Upper lobe of right lung (tissue), 1 donor: ENCODE measurements at places on chromosomes 1 and 21.

GRCh38 chr1:7511381-7511780 lies 259.7 kb upstream of the VAMP3 start:
- no peak for DNase-seq

DNA sequence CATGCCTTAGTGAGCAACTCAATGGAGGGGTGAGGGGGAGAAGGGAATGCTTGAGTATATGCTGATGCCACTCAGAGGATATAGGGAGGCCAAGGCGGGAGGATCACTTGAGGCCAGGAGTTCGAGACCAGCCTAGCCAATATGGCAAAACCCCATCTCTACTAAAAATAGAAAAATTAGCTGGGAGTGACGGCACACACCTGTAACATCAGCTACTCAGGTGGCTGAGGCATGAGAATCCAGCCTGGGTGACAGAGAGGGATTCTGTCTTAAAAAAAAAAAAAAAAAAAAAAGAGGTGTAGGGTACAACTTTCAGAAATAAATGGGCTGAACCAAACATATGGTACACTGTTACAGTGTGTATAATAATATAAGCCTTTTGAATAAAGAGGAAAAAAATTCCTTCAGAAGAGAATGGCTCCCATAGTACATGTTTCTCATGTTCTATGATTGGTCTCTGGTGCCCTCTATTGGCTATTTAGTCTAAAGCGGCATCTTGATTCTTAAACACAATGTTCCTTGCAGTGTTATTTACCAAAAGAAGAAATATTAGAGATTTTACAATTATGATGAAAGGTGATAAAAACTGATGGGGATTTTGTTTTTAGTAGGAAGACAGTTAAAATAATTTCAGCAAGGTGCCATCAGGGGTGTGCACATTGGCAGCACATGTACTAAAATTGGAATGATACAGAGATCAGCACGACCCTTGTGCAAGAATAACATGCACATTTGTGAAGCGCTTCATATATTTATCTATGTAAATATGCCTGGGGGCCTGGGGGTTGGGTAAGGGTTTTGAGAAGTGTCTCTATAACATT lies 109.8 kb downstream of the PATJ start:
- DNase-seq, result no peak

GRCh38 chr1:19639999-19640362 lies 4.1 kb upstream of the NBL1 start:
- DNase-seq, result no peak

GRCh38 chr1:235642943-235643371 lies 6.6 kb downstream of the GNG4 start:
- no peak for DNase-seq

- DNase-seq, result no peak
Measured at GRCh38 chr1:58779801-58780382, 4.0 kb downstream of the JUN start.

DNA sequence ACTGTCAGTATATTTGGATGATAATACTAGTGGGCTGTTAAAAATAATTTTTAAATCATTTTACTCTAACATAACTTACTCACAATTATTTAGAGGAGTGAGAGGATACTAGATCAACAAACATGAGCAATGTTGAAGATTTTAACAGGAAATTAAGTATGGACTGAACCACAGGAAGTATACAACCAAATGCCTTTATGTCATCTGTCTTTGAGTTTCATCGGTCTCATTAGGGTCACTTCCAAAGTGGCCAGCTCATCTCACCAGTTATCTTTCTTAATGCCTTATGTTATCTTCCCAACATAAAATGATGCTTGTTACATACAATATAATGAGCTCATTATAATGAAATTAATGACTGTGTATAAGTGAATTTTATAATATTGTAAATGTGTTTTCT lies 1.5 kb upstream of the RGS1 start:
- DNase-seq, result no peak

DNA sequence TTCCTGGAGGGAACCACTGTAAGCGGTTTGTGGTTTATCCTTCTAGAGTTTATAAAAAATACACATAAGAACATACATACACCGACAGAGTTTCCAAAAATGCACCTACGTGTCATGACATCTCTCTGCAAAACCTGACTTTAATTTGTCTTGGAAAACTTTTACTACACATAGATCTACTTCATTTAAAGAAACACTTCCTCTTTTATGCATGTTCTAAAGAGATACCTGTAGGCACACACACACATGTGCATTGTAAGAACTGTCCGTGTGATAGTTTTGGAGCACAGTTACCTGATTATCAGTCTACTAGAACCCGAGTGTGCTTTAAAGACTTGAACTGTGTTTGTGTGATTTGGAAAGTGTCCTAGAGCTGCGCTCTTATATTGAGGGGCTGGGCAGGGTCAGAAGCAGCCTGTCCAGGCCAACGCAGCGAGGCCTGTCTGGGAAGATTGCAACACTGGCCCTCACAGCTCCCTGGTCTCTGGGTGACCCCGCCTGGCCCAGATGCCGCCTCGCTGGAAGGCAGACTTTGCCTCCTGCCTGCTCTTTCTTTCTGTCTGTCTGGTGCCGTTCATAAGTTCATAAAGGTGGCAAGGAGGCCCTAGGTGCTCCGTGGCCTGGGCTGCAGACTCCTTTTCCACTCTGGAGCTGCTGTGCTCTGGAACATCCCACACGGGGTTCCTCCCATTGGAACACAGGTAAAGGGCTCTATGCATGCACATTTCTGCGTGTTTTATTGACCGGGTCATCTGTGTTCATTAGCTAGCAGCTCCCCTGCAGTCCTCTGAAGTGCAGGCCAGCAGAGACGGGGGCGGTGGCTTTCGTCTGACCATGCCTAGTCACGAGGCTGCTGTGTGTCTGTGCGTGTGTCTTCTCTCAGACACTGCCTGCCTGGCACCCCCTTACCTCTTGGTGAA lies 46.3 kb downstream of the AGPAT3 start:
- peak; percentile 90 for DNase-seq

DNA sequence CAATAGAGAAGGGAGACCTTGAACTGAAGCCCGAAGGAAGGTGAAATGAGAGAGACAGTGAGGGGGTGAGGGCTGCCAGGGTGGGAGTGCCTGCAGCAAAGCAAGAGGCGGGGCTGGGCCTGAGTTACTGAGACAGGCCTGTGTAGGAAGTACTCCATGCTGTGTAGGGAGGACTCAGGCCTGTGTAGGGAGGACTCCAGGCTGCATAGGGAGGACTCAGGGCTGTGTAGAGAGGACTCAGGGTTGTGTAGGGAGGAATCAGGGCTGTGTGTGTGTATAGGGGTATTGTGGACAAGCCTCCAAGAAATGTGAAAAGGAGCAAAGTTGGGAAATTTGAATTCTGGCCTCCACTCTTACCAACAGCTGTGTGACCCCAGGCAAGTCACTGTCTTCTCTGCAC lies 133.8 kb upstream of the CACNA1E start:
- no peak for DNase-seq

- no peak for DNase-seq
Measured at GRCh38 chr1:1975535-1975934, 28.1 kb downstream of the CFAP74 start.

GRCh38 chr1:59678493-59679228 lies 136.1 kb upstream of the HOOK1 start:
- no peak for DNase-seq

DNA sequence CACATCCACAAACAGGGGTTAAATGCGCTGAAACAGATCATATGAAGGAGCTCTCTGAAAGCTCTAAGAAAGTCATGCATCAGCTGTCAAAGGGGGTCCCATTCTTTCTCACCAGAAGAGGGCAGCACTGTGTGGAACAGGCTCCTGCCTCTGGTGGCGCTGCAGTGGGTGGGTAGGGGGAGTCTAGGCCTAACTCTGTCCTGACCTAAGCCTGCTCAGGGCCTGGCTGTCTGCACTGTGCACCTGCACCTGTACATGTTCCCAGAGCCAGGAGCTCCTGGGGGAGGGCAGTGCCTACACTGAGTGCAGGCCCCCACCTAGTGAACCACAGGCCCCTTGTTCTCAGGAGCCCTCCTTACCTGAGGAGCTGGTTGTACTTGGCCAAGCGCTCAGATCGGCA lies 16.0 kb downstream of the ENO1 start:
- DNase-seq, result no peak

DNA sequence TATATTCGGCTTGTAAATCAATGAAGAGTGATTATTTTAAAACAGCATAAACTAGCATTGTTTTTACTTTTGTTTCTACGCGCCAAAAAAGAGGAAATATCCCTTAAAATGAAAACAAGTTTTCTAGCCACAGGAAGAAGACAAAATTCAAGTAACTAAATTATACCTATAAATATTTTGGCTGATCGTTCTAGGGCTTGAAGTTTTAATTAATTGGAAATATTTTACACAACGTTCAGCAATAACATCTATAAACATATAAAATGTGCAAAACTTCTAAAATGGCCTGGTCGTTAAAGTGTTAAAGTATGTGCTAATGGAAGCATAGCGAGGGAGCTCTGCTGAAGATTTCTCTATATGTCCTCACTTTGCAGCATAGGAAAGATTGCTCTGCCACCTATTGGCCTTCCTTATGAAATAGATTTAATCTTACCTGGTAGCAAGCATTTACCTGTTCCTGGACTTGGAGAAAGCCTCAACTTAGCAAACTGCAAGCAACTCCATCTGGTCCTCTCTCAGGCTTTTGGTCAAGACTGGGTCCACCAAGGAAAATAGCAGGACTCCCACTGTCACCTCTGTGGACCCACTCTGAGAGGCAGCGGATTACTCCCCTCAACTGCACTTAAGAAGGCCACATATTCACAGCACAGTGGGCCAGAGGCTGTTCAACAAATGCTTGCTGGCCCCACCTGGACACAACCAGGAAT lies 351.3 kb upstream of the RUNX1 start:
- no peak for DNase-seq

DNA sequence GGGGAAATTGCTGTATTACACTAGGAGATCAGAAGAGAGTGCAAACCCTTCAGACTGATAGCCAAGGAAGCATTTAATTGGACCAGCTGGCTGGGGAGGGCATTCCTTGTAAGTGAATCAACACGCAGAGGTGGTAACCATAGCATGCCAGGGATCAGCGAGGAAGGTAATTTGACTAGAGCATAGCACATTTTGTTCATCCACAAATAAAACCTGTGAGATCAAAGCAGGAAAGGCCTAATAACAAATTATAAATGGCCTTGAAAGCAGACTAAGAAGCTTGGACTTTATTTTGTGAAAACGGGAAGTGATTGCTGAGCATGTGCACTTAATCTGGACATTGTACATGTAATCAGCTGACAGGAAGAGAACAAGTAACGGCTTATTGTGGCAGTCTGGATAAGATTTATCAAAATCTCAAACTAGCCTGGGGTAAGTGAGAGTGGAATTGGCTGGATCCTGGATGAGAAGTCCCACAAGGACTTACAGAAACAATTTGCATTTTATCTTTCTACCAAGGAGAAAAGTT lies 11.7 kb upstream of the CD55 start:
- no peak for DNase-seq

- DNase-seq, result no peak
Measured at GRCh38 chr1:7322283-7322785, 448.8 kb upstream of the VAMP3 start.

- no peak for DNase-seq
Measured at GRCh38 chr1:42963378-42964043, 4.8 kb upstream of the SLC2A1 start.

DNA sequence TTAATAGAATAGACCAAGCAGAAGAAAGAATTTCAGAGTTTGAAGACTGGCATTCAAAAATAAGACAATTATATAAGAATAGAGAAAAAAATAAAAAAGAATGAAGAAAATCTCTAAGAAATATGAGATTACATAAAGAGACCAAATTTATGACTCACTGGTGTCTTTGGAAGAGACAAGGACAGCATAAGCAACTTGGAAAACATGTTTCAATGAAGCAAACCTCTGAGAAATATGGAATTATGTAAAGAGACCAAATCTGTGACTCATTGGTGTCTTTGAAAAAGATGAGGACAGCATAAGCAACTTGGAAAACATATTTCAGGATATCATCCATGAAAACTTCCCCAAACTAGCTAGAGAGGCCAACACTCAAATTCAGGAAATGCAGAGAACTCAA lies 60.4 kb upstream of the LYPLAL1 start:
- no peak for DNase-seq

GRCh38 chr1:23478896-23479665 lies 4.9 kb downstream of the ASAP3 start:
- DNase-seq, result peak; percentile 87

DNA sequence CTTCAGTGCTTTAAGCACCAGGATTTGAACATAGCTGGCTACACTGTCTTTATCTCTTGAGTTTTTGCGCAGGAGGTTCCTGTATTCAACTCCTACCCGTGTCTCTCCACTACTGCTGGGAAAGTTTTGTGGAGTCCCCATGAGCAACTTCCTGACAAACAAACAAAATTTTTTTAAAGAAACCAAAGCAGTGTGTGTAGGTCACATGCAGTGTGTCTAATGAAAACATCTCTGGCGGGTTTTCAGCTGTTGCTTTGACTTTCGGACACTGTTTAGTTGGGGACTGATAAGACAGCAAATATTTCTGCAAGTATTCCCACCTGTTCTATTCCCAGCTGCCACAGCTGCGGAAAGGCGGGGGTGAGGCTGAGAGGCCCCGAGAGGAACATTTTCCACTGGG lies 2.0 kb downstream of the PSEN2 start:
- DNase-seq, result no peak

- DNase-seq, result no peak
Measured at GRCh38 chr1:241286486-241286885, 70.5 kb downstream of the RGS7 start.

DNA sequence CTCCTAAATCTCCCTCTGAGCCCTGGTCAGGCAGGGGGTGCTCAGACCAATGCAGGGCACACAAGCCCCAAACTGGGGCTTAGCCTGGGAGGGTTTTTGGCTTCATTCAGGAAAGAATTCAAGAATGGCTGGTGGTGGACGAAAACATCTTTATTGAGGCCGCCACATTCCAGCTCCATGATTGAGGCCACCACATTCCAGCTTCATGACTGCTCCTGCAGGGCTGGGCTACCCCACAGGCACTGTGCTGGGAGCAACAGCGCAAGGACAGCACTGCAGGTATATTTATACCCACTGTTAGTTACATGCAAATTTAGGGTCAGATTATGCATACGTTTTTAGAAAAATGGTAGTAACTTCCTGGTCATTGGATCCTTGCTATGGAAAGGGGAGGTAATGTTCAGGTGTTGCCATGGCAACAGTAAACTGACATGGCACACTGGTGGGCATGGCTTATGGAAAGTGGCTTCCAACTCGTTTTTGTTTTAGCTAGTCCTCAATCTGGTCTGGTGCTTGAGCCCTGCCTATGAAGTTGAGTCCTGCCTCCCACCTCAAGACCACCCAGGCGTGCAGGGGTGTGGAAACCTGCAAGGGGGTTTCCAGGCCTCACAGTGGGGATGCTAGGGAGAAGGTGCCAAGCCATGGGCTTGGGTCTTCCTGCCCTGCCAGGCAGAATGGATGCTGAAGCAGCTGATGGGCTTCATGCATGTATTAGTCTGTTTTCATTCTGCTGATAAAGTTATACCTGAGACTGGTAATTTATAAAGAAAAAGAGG lies 348.7 kb upstream of the AJAP1 start:
- DNase-seq, result peak; percentile 32

GRCh38 chr21:26826801-26827200 lies 18.4 kb downstream of the ADAMTS1 start:
- DNase-seq, result no peak

- no peak for DNase-seq
Measured at GRCh38 chr1:1014799-1015681, 1.7 kb downstream of the ISG15 start.

GRCh38 chr21:36917471-36918158 lies 48.9 kb downstream of the HLCS start:
- no peak for DNase-seq

GRCh38 chr1:19426294-19427086 lies 58.8 kb downstream of the CAPZB start:
- no peak for DNase-seq

- DNase-seq, result no peak
Measured at GRCh38 chr1:32274646-32275340, 17.1 kb upstream of the HDAC1 start.
